ENCODE measurements at places on chromosomes 16 and 17.

GRCh38 chr17:42509841-42510240 lies 26.2 kb upstream of the NAGLU start:
- DNase-seq, result peak; percentile 51

DNA sequence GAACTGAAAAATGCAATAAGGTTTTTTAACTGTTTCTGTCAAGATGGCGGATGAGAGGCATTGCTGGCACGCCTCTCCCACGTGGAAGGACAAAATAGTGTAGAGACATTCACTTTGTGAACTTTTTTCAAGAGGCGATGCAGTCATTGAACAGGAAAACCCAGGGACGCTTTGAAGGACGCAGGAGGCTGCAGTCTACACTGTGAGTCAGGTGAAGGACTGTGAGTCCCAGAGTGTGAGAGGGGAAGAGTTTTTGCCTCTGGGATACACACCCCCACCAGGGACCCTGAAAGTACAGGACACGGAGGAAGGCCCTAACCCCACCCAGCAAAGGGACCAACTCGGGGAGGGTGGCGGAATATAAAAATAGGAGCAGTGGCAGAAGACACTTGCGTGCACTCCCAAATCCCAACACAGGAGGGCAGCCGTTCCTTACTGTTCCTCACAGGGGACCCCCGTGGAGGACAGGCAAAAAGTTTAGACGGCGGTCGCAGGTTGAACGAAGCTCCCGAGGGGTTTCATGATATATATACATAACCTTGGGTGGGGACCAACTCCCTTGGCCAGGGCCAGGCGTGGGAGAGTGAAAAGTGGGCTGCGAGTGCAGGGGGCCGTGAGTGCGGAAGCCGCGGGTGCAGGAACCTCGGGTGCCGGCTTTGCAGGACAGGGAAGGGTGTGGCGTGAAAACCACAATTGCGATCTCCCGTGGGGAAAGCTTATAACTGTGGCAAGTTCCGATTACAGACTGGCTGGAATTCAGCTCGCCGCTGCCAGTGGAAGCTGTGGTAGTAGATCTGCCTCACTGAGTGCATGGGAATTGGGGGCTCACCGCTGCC lies 82.0 kb upstream of the ALOX12 start:
- DNase-seq, result peak; percentile 66

GRCh38 chr17:28228986-28229729 lies 89.8 kb upstream of the TMEM97 start:
- DNase-seq, result no peak

- DNase-seq, result no peak
Measured at GRCh38 chr16:23505180-23505665, 5.1 kb downstream of the GGA2 start.

DNA sequence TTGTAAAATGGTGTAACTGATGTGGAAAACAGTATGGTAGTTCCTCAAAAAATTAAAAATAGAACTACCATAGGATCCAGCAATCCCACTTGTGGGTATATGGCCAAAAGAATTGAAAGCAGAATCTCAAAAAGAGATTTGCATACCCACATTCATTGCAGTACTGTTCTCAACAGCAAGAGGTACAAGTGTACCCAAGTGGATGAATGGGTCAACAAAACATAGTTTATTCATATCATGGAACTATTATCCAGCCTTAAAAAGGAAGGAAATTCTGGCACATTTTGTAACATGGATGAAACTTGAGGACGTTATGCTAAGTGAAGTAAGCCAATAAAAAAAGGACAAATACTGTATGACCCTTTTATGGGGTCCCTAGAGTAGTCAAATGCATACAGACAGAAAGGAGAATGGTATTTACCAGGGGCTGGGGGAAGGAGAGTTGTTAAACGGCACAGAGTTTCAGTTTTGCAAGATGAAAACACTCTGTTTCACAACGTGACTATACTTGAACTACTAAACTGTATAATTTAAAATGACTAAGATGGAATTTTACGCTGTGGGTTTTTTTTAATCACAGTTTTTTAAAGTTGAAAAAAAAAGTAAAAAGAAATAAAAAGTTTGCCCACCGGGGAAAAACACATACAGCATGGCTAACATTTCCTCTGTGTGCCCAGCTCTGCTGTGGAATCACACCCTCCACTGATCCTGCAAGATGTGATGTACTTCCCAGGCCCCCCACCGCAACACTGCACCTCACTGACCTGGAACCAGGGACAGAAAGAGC lies 6.1 kb downstream of the TVP23A start:
- no peak for DNase-seq

DNA sequence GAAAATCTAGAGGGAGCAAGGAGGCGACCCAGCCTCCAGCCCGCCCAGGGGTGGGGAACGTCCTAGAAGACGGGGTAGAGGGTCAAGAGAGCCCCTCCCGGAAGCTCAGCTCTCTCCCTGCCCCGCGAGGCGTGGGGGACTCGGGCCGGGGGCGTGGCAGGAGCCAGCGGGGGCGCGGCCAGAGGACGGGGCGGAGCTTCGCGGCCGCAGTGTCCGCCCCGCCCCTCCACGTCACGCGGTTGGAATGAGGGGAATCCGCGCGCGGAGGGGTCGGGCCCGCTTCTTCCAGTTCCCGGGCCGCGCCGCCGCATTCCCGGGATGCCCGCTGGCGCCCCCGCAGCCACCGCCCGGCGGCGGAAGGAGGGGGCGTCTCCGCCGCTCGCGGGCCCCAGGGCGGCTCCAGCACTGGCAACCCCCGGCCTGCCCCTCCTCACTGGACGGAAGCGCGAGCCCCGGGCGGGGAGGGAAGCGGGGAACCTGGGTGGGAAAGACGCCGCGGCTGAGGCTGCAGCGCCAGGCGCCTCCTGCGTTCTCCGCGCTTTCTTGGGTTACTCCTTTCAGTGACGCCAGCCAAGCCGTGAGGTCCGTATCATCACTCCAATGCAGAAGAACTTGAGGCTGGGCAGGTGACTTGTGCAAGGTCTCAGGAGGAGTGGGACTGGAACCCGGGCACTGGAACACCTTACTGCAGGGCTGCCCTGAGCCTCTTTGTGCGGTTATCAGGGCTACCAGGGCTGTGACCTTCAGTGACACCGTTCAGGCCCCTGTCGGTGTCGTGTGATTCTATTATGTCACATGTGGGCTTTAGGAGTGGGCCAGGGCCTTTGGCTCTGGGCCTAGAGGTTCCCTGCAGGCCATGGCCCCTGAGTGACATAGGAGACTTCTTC lies 4.3 kb downstream of the MYO1C start:
- DNase-seq, result peak; percentile 76

DNA sequence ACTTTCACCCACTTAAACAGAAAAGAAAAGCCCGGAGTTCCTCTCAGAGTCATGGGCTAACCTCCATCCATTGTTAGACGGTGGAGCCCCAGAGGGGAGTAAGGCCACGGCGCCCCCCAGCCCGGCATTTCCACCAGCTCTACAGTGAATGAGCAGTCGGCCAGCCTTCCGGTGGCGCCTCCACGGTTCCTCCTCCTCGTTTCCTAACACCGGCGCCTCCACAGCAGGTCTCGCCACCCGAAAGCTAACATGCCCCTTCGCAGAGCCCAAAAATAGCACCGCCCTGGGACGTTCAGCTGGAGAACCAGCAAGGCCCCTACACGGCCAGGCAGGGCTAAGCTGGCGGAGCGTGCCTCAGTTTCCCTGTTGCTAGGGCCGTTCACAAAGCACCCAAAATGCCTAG lies 858 bp downstream of the MMD start:
- DNase-seq, result peak; percentile 34

DNA sequence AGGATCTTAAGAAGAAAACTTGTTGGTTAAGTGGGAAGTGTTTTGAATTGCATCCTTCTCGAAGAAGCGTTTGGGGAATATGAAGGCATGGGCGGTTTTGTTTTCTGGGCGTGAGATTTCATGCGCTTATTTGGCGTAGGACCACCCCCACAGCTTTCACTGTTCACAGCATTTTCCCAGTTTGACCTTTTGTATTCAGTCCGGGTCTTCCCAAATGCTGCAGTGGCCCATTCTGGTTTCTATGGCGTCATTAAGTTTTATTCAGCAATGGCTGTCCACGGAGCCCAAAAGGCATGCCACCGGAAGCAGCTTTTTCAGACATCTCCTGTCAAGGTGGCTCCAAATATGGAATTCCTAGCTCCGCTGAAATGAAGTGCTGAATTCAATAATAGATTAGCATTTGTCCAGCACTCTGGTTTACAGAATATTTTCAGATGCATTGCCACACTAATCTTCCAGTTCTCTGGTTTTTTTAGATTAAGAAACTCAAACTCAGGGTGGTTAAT lies 90.6 kb upstream of the FBXO47 start:
- no peak for DNase-seq

- DNase-seq, result no peak
Measured at GRCh38 chr16:88927010-88927409, 50.0 kb downstream of the CBFA2T3 start.

- DNase-seq, result no peak
Measured at GRCh38 chr16:11024333-11025053, 80.1 kb downstream of the CLEC16A start.

GRCh38 chr17:66455060-66455459 lies 152.6 kb downstream of the PRKCA start:
- no peak for DNase-seq

DNA sequence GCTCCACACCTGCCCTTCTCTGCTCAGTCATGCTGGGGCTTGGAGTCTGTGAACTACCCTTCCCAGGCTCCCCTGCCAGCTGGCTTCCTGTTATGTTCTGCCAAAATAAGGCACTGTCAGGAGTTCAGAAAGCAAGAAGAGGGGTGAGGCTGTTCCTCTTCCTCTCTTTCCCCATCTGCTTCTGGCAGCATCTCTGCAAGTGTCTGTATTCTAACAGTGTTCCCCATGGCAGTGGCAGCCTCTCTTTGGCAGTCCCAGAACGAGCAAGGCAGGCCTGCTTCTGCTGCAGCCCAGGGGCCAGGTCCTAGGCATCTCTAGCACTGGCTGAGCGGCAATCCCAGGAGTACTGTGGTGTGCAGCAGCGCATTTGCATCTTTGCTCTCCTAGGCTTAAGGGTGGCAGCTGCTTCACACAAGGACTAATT lies 219.1 kb downstream of the STX8 start:
- peak; percentile 78 for DNase-seq

- no peak for DNase-seq
Measured at GRCh38 chr16:56279132-56279531, 87.8 kb downstream of the GNAO1 start.

- no peak for DNase-seq
Measured at GRCh38 chr17:42230225-42230624, 35.9 kb upstream of the GHDC start.

DNA sequence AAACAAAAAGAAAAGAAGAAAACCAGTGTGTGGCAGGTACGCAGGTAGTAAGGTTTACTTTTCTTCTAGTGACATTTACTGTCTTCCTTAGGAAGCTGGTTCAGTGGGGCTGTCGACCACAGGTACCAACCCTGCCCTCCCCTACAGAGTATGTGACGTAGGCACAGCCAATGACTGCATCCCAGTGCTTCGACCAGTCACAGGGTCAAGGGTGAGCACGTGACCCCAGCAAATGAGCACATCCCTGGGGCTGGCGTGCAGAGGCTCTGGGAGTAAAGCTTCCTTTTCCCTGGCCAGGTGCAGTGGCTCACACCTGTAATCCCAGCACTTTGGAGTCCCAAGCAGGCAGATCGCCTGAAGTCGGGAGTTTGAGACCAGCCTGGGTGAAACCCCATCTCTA lies 38.9 kb upstream of the PLCG2 start:
- no peak for DNase-seq

GRCh38 chr16:57623251-57624043 lies 5.0 kb upstream of the ADGRG1 start:
- DNase-seq, result no peak

DNA sequence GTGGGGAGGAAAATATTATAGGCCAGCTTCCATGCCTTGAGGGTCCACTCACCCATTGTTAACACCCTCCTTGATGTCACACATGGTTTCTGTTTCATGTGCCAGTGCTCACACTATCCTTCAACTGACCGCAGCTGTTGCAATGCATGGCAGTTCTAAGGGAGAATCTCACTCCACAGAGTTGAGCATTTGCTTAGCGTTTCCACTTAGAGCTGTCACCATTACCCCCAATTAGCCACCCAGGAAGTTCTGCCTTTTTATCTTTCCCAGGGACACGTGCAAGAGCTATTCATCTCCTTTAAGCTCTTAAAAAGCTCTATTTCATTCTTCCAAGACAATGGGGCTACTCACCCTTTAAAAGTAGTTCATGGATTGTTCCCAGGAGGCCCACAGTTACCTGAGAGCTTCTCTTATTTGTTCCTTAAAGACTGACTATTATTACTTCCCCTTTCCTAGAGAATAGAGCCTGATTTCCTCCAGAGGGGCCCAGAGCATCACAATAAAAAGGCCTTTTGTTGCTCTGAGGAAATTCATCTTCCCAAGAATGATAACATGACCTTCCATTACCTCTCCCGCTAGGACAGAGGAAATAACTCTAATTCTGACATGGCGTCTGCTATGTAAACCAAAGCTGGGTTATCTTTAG lies 126.8 kb downstream of the CACNG3 start:
- no peak for DNase-seq

GRCh38 chr17:78124081-78124835 lies 4.3 kb downstream of the TMC6 start:
- DNase-seq, result peak; percentile 78

GRCh38 chr16:19517424-19518089 lies 4.3 kb downstream of the GDE1 start:
- DNase-seq, result no peak

DNA sequence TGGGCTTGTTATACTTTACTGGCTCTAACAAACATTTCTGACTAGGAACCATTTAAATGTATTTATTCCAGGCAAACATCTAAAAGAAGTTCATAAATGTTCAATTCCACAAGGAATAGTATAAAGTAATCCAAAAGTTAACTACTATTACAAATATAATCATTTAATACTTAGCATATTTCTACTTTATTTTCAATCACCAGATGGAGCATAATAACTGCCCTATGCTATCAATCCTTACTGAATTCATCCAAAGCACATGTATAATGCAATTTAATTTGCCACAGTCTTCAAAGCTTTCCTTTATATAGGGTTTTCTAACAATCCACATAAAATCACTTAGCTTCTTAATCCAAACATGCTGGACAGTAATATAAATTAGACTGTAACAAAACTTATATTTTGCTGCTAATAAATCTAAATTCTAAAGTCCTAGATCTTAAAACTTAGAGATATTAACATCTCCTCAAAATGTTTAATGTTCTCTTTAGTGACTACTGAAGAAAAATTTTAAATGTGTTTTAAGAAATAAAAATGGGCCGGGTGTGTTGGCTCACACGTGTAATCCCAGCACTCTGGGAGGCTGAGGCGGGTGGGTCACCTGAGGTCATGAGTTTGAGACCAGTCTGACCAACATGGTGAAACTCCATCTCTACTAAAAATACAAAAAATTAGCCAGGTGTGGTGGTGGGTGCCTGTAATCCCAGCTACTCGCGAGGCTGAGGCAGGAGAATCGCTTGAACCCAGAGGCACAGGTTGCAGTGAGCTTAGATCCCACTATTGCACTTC lies 5.9 kb downstream of the MEIOB start:
- DNase-seq, result no peak

- peak; percentile 41 for DNase-seq
Measured at GRCh38 chr17:5236938-5237540, 2.4 kb upstream of the SCIMP start.

DNA sequence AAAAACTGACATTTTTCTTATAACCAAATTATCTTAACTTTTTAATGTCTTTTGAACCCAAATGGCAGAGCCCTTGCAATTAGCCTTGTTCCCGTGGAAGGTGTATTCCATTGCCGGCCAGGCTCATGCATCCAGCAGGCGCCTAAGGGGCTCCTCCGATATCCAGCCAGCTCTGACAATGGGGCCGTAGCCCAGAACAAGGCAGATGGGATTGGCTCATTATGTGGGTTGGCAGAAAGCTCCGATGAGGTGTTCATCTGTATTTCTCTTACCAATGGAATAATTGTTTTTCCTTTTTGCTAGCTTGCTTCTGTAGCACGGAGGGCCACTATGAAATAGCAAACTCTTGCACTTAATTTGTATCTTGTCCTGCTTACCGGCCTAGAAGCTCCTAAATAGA lies 208.2 kb upstream of the CHMP6 start:
- DNase-seq, result no peak

Data from suppressor macrophage (primary cell).